ENCODE measurements at places on chromosomes 4 and X.
A peak's percentile ranks its signal among the peaks of the same experiment; 100 is the strongest.

GRCh38 chrX:13661735-13662288, 8.9 kb downstream of the TCEANC start:
- DNase-seq, result peak; percentile 63

DNA sequence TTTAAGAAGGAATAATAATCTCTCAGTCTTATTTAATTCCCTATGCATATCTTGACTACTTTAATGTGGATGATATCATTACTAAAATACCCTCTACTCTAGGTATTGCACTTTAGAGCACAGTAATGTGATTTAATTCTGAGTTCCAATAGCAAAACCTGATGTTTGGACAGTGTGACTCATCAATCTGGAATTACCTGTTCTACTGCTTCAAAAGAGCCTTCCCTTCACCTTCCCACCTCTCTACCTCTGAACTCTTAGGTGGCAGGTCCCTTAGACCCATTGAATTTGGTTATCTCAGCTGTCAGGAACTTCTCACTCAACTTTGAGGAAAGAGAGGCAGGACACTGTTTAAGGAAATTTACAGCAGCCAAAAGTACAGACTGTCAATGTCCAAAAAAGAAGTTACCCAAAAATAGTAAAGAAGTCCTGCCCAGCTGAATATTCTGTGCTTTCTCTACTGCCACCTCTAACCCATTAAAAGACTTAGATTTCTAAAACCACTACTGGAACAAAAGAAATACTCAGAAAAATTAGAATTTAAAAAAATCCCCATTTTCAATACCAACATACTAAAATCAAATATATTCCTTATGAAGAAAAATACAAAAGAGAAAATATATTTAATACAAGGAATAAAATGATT, 123.1 kb upstream of the GPM6A start:
- no peak for DNase-seq

DNA sequence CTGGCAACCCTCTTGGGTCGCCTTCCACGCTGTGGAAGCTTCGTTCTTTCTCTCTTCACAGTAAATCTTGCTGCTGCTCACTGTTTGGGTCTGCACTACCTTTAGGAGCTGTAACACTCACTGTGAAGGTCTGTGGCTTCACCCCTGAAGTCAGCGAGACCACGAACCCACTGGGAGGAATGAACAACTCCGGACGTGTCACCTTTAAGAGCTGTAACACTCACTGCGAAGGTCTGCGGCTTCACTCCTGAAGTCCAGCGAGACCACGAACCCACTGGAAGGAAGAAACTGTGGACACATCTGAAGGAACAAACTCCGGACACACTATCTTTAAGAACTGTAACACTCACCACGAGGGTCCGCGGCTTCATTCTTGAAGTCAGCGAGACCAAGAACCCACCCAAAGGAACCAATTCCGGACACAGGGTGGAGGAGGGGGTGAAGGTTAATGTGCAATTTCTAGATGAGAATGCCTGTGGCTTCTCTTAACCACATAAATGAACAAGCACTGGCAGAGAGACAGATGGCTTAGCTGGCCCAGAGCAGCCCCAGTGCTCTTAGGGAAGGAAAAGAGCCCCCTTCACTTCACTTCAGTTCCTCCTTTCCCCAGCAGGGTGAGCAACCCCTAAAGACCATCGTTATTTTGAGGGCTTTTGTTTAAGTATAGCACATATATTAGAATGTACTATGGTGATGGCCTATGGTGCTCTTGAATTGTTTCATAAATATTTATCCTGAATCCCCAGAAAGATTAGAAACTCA, 73.0 kb downstream of the LUZP4 start:
- peak; percentile 30 for DNase-seq

- no peak for DNase-seq
Measured at GRCh38 chr4:108003982-108004515, 14.4 kb downstream of the HADH start.

DNA sequence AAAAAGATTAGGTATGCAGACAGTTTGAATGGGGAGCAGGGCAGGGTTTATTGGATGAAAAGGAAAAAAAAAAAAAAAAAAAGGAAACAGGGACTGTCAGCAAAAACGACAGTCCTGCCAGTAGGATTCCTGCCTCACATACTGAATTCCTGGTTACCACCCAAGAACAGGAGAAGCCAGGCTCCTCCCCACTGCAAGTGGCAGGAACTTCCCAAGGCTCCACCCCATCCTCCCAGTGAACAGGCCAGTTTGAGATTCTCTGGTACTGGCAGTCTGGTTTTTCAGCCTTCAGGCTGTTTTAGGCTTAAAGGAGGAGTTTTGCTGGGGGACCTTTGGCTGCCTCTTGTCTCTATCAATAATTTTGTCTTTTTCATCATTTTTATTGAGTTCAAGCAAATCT, 360.0 kb upstream of the CXorf51A start:
- no peak for DNase-seq

- no peak for DNase-seq
Measured at GRCh38 chr4:110164856-110165255, 33.6 kb downstream of the ELOVL6 start.

All from RPMI8226 (cell line).